ENCODE measurements at places on chromosomes 2 and 18. TPM values are rescaled to one million over a fixed set of nuclear protein-coding genes. Genes with fewer than 3 reads are reported as not detected.
A peak's percentile ranks its signal among the peaks of the same experiment; 100 is the strongest.

The FAP gene
- not detected for total RNA-seq

The CELF4 gene
- not detected for total RNA-seq

The FAM228A gene
- not detected for total RNA-seq

The MYO7B gene
- total RNA-seq: 1.2 TPM

The AQP12A gene
- total RNA-seq: not detected

GRCh38 chr2:119753041-119753929 is 6.4 kb upstream of the PTPN4 start:
- H3K27ac ChIP-seq: no peak overlapping the region
- no peak overlapping the region for H3K4me3 ChIP-seq
- H3K36me3 ChIP-seq: no peaks in the 10 kb centered on the region
- H3K27me3 ChIP-seq: no peaks in the 10 kb centered on the region
- peaks cover 13% of the 10 kb centered on the region for H3K4me1 ChIP-seq

GRCh38 chr2:10792001-10792634 is 20.5 kb downstream of the PDIA6 start:
- H3K27me3 ChIP-seq: no peaks in the 10 kb centered on the region
- peak overlapping the region; percentile 63 for H3K27ac ChIP-seq
- no peak for DNase-seq
- H3K36me3 ChIP-seq: peaks cover 77% of the 10 kb centered on the region
- no peak overlapping the region for H3K4me3 ChIP-seq
- H3K4me1 ChIP-seq: peaks cover 22% of the 10 kb centered on the region

GRCh38 chr2:239304533-239305221 is 96.1 kb downstream of the HDAC4 start:
- peaks cover 22% of the 10 kb centered on the region for H3K4me1 ChIP-seq
- H3K36me3 ChIP-seq: no peaks in the 10 kb centered on the region
- H3K4me3 ChIP-seq: no peak overlapping the region
- H3K27ac ChIP-seq: no peak overlapping the region
- H3K27me3 ChIP-seq: no peaks in the 10 kb centered on the region
- DNase-seq: no peak

GRCh38 chr2:45170191-45171135 is 161.2 kb upstream of the SIX2 start:
- H3K4me1 ChIP-seq: peaks cover 2% of the 10 kb centered on the region
- no peak overlapping the region for H3K4me3 ChIP-seq
- H3K27me3 ChIP-seq: peaks cover 58% of the 10 kb centered on the region
- H3K27ac ChIP-seq: no peak overlapping the region

DNA sequence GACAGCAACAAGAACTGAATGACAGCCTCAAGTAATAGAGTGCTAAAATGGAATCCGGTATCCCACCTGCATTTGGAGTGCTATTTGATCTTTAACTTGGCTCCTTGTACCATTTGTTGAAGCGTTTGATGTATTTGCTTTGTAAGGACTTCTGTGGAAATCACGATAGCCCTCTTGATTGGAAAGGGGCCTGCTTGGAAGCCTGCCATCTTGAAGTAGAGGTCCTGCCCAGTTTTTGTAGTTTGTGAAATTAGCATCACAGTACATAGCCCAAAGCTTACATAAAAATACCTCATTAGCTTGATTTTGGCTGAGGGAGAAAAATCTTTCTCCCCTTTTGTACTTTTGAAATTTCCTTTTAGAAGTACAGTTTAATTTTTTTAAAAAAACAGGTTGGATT is 2.7 kb downstream of the CDCA7 start:
- H3K4me3 ChIP-seq: no peak overlapping the region
- no peak for DNase-seq
- H3K27ac ChIP-seq: no peak overlapping the region
- peaks cover 54% of the 10 kb centered on the region for H3K36me3 ChIP-seq

DNA sequence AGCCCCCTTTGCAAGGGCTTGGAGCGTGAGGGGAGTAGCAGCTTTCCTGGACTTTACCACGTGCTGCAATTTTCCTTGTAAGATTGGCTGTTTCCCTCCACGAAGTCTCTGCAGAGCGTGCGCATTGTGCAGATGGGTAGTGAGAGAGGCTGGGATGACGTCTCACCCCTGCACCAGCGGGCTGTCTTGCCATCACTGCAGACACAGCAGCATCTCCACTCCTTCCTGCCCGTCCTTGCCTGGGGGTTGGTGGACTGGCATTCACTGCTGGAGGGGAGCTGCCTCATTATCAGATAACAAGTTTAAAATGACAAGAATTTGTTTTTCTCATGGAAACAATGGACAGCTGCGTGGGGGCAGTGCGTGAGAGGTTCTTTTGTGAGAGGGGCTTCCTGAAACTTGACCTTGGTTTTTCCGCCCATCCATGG is 45.3 kb upstream of the HS6ST1 start:
- no peaks in the 10 kb centered on the region for H3K4me1 ChIP-seq
- no peak overlapping the region for H3K27ac ChIP-seq
- DNase-seq: no peak
- no peaks in the 10 kb centered on the region for H3K36me3 ChIP-seq
- H3K4me3 ChIP-seq: no peak overlapping the region
- H3K27me3 ChIP-seq: peaks cover 3% of the 10 kb centered on the region

- no peaks in the 10 kb centered on the region for H3K27me3 ChIP-seq
- peaks cover 58% of the 10 kb centered on the region for H3K4me1 ChIP-seq
- peak overlapping the region; percentile 91 for H3K27ac ChIP-seq
- no peak for DNase-seq
These were observed 825 bp downstream of the THUMPD2 start for GRCh38 chr2:39778233-39778632.

GRCh38 chr2:152189622-152190495 is 14.3 kb upstream of the STAM2 start:
- no peaks in the 10 kb centered on the region for H3K4me1 ChIP-seq
- H3K27ac ChIP-seq: no peak overlapping the region
- peak; percentile 16 for DNase-seq
- peaks cover 20% of the 10 kb centered on the region for H3K27me3 ChIP-seq
- no peak overlapping the region for H3K4me3 ChIP-seq

GRCh38 chr2:29921560-29921915 is at the start of gene ALK:
ALK (minus strand) TSS chr2:29921586; CDS start chr2:29920659, 927 bp downstream.
- no peak within 1 kb of the TSS for H3K4me3 ChIP-seq
- no peaks in the 10 kb centered on the region for H3K36me3 ChIP-seq
- peaks cover 51% of the 10 kb centered on the region for H3K27me3 ChIP-seq

All from activated CD8-positive, alpha-beta T cell treated with anti-CD3 and anti-CD28 coated beads for 36 hours (primary cell).